ENCODE measurements at places on chromosomes 4 and X.

DNA sequence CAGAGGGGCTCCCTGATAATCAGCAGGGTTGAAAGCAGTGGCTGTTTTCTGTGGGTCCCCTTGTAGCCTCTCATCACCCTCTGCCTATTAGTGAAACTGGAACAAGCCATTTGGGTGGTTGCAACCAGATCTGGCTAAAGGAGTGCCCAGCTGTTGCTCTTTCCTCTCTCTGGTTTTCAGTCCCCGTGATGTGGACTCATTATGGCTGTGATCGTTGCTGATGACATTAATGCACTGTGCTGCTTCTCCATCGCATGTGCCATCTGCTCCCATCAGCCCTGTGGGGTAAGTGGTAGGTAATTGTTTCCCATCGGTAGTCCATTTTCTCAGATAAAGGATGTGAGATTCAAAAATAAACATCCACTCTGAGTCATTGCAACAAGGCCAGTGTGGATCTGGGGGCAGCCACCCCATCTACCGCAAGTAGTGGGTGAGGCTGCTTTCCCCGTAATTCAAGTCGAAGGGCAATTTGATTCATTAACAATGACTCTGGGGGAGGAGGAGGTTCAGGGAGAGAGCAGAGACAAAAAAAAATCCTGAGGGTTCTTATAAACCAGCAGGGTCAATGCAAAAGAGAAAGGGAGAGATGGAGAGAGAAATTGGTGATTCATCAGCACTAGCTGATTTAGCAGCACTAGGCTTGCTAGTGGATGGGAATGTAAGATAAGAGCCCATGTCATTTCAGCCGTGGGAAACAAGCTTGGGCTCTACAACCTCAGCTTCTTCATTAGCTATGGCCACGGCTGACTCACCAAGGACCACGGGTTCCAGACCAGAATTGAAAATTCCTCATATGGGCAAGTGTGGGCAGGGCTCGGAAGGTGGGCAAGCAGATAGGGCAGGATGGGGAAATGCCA lies 357.8 kb downstream of the MID1IP1 start:
- DNase-seq, result no peak

DNA sequence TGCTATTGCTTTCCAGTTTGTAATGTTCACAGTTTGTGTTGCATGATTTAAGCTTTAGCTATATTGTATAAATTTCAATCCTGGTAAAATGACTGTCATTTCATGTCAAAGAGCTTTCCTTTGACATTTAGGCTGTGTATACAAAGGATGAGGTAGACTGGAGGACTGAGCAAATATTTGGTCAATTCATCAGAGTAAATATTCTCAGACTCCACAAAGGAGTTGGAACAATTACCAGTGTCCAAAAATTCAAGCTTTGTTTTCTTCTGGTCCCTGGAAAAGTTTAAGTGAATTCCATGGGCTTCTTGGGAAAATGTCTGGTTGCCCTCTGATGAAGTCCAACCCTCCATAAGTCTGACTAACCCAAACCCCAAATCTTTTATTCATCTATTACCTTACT lies 682.4 kb downstream of the DACH2 start:
- no peak for DNase-seq

DNA sequence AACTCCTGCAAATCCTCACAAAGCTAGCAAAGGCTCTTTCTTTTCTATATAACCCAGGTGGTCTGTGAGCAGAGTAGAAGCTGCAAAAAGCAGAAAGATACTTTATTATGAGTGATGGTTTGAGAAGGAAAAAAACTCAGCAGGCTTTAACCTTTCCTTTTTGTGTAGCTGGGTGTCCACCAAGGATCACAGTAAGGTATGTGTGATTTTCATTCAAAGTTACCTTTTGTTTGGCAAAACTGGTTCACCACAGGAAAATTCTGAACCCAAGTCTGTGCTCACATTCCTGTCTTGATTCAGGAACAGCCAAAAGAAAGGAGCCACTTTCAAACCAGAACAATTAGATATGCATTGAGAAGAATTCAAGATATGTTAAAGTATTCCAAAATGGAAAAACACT lies 35.7 kb downstream of the FRAS1 start:
- no peak for DNase-seq

DNA sequence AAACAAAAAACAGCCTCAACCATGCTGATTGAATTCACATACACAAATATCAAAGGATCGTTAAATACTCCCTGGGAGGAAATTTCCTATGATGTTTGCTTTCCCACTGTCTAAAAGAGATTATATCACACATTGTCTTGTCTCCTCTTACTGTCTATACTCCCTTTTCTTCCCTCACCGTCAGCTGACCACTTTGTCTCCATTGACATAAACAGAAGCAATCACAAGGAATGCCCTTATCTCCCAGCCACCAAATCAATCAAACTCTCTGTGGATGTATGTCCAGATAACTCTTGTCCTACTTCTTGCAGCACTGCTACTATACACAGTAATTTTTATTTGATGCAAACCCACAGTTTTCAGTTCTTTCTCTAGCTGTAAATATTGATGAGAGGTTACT lies 12.2 kb upstream of the NUDT9 start:
- DNase-seq, result no peak

- DNase-seq, result no peak
These were observed 200.0 kb downstream of the PPP1R2C start for GRCh38 chrX:42577936-42578470.
